ENCODE measurements at places on chromosomes 11 and 22.

DNA sequence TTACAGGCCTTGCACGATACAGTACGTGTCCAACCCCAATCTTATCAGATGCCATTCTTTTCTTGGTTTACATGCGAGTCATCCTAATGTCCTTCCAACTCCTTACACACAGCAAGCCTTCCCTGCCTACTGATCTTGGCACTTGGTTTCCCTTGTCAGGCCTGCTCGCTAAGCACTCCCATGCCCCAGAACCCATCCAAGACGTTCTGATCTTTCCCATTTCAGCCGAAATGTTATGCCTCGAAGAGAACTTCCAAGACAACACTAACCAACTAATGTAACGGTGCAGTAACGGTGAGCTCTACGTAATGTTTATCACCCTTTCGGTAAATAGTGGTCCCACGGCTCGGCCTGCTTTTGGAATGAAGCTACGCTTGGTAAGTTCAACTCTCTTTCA is 521 bp downstream of the PES1 start:
- DNase-seq, result peak; percentile 7

- no peak for DNase-seq
Measured at GRCh38 chr22:16829985-16830384, 4.8 kb upstream of the XKR3 start.

DNA sequence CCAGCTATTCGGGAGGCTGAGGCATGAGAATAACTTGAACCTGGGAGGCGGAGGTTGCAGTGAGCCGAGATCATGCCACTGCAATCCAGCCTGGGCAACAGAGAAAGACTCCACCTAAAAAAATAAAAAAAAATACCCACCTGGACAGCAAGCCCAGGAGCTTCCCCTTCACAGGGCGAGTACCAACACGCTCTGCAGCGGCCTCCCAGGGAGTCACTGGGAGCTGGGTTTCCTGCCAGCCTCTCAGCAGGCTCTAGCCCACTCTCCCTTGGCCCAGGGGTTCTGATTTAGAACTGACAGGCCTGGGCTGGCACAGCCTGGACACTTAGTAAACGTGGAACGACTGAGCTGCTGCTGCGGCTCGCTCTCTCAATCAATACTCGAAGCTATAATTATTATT is 2.0 kb upstream of the CABP7 start:
- no peak for DNase-seq

DNA sequence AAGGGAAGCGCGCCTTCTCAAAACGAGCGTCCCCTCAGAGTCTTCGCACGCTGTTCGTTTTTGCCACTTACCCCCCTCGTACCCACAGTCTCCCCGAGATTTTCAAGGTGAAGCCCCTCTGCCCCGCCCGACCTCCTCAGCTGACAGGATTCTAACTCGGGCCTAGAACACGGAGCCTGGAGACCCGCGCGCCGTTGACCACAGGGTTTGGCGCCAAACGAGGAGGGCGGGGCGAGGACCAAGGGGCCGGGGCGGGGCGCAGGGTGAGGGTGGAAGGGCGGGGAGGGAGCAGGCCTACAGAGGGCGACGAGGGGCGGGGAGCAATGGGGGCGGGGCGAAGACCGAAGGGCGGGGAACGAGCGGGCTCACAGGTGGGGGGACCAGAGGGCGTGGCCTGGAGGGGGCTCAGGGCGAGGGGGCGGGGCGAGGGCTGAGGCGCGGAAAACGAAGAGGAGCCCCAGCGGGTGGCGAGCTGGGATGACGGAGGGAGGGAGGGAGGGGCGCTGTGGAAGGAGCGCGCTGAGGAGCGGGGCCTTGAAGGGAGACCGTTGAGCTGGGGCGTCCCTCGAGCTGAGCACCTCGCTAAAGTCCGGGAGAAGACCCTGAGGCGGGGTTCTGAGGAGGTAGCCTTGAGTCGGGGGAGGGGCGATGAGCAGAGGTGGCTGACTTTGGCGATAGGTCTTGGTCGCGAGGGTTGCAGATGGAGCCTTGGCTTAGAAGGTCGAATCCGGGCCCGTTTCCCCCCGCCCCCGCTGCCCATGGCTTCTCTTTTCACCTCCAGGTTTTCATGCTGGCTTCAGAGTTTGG is at the start of gene DMC1:
TSS of gene DMC1 (minus strand) at position 212 of the 807 bp plus-strand sequence. CDS start 1,927 bp downstream, outside the sequence.
- DNase-seq, result peak; percentile 98

GRCh38 chr11:102465696-102466095 is 13.1 kb upstream of the TMEM123 start:
- DNase-seq, result no peak

- DNase-seq, result no peak
Measured at GRCh38 chr11:95570845-95571244, 218.7 kb downstream of the FAM76B start.

DNA sequence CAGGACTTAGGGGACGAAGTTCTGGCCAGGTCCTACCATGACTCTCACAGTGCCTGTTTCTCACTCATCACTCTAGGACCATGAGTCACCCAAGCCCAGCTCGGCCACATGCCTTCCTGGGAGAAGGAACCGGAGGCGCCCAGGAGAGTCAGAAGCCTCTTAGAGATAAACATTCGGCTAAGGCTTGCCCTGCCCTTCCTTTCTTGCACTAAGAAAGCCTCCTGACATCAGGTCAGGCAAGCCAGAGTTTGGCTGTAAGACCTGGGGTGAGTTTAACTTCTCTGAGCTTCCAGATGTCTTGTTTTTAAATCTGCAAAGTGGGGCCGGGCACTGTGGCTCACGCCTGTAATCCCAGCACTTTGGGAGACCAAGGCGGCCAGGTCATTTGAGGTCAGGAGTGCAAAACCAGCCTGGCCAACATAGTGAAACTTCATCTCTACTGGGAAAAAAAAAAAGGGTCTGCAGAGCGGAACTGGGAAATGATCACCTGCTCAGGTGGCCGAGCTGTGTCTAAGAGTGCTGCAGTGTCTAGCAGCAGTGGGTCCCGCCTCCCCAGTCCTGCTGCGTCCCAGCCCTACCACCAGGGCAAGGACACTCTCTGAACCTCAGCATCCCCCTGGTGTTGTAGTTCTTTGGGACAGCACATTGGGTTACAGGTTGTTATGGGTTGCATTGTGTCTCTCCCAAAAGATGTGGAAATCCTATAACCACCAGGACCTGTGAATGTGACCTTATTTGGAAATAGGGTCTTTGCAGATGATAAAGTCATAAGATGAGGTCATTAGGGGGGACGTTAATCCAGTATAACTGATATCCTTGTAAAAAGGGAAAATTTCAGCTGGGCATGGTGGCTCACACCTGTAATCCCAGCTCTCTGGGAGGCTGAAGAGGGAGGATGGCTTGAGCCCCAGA is 1.8 kb upstream of the CARS1 start:
- no peak for DNase-seq

- DNase-seq, result no peak
Measured at GRCh38 chr11:41714101-41714500, 254.6 kb upstream of the LRRC4C start.

- no peak for DNase-seq
Measured at GRCh38 chr11:77402218-77402556, 71.7 kb downstream of the PAK1 start.

DNA sequence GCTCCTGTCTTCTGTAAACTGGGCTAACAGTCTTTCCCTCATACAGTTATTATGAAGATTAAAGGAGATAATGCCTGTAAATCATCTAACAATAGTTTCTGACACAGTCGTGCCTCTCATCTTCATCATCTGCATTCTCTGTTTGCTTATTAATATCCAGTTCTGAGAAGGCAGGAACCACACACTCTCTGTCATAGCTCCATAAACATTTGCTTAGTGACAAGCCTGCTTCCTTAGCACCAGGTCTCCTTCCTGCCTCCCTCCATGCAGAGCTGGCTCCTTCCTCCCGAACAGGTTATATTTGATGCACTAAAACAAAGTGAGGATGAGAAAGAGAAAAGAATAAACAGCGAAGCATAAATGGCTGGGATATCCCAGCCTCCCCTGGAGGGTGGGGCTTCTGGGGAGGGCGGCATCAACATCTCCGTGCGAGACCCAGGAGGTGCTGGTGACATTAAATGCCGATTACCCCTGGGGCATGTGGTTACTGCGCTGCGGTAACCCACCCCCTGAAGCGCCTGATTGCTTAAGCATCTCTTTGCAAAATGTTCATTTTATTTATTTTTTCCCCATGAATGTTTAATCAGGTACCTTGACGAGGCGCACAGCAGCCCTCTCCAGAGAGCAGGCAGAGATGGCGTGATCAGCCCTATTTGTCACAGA is 404.9 kb downstream of the NXPE2 start:
- no peak for DNase-seq

DNA sequence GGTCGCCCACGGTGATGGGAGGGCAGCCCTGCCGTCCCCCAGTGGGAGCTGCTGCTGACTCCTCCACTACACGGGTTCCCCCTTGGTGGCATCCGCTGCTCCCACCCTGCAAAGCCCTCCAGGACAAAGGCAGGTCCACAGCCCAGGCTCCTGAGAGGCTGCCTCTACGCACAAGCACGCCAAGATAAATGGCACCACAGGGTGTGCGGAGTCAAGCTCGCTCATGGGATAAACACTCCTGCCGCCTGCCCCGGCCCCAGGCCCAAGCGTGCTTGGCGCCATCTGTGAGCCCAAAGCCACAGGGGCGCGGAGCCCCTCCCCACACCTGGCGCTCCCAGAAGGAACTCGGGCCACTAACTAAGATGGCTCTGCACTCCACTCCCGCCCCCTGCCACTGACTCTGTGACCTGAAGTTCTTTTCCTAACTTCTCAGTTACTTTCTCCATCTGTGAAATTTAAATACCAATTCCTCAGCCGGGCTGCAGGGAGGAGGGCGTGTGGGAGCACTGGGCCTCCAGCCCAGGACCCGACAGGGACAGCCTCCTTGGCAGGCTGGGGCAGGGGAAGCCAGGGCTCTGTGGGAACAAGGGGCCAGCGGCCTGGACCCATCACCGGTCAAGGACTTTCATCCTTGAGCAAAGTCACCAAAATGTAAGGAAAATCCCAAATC is 14.9 kb downstream of the EHD1 start:
- no peak for DNase-seq

DNA sequence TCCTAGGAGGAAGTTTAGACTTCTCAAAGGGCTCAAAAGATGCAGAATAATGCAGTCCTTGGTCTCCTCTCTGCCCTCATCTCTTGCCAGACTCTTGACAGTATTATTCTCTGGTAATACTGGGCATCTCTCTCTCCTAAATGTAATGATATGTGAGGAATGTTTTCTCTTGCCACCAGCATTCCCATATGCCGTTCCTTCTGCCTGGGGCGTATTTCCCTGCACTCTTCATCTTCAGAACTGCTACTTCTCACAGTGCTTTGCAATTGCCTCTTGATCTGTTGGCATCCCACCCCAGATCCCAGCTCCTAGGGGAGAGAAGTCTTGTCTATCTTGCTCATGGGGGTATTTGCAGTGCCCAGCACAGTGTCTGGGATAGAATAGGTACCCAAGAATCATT is 107.4 kb downstream of the RASSF10 start:
- no peak for DNase-seq

DNA sequence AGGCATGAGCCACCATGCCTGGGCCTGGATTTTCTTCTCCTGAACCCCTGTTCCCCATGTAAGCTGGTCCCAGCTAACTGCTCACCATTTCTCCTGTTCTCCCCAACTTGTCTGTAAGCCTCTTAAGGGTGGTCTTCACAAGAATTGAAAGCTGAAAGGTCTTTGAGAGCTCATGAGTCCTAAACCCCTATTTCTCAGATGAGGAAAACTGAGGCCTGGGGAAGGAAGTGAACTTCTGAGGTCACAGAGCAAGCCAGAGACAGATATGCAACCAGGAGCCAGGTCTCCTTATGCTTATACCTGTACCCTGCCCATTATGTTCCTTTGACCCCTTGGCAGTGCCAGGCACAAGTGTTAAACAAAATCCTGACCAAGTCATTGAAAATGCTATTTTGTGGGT is 16.3 kb downstream of the NPTXR start:
- DNase-seq, result no peak

DNA sequence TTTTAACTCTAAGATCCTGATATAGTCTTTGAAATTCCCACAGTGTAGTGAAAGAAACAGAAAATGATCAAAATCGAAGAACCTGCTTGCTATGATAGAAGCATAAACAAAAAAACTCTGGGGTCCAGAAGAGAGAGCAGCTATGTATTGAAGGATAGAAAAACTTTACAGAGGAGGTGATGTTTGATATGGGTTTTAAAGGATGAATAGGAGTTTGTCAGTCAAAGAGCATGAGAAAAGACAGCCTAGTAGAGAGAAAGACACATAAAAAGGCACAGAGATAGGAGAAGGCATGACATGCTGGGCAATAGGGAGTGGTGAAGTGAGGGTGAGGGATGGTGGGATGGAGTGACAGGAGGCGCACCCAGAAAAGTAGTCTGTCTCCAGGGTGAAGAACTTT is 168.0 kb downstream of the INSC start:
- no peak for DNase-seq

- DNase-seq, result no peak
Measured at GRCh38 chr11:128653801-128654231, 40.1 kb upstream of the FLI1 start.

- DNase-seq, result no peak
Measured at GRCh38 chr11:2702771-2703362, 3.1 kb upstream of the KCNQ1OT1 start.

DNA sequence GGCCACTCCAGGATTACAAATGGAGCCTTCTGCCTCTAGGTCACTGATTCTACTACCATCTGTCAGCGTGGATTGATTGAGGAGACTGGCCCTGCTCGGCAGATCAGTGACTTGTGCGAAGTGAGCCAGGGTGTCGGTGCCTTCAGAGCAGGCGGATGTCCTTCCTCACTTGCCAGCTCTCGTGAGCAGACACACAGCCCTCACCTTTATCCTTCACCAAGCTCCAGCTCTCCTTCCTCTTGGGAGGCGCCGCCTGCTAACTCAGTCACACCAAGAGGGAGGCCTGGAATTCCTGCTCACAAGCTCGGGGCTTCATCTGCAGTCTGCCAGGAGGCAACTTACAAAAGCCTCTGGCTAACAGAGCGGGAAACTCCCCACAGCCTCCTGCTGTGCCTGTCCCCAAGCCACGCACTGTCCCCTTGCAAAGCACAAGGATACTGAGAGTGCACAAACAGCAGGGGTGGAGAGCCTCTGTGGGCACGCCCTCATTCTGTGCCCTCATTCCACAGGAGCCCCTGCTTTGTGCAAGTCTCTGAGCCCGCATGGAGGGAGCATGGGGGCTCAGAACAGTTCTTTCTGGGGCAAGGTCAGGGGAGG is 3.5 kb upstream of the TCF20 start:
- no peak for DNase-seq

GRCh38 chr11:61163021-61163420 is 1.8 kb upstream of the VPS37C start:
- no peak for DNase-seq

DNA sequence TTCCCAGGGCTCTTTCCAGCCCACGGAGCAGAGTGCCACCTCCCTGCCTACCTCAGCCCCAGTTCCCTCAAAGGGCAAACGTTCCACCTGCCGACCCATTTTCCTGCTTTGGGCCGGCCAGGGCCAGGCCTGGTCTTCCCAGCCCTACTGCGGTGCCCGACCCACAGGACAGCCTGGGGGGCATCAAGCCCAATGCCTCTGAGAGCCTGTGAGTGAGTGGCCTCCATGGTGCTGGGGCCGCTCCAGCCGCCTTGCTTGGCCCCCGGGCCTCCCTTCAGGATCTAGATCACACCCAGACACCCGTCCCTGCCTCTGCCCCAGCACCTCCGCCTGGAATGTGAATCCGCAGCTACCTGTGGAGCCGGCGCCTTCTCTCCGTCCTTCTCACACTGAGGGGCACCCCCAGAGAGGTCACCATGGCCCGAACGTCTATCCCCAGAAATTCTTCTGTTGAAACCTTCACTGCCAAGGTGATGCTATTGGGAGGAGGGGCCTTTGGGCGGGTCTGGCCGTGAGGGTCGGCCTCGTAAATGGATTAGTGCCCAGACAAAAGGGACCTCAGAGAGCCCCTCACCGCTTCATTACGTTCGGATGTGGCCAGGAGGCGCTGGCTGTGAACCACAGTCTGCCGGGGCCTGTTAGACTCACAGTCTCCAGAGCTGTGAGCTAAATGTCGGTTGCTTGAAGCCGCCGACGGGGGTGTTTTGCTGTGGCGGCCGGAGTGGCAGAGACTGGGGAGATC is 36.2 kb upstream of the BRSK2 start:
- DNase-seq, result no peak

Data from activated CD4-positive, alpha-beta T cell treated with anti-CD3 and anti-CD28 coated beads, Interleukin-2, amount 10 ng/mL, durations not matched to agents 7 days and 5 days (primary cell).